ENCODE measurements at places on chromosomes 11 and 22. TPM values are rescaled to one million over a fixed set of nuclear protein-coding genes. Genes with fewer than 3 reads are reported as not detected.

- DNase-seq, result no peak
- H3K4me3 ChIP-seq, result no peak overlapping the region
- H3K27ac ChIP-seq, result no peak overlapping the region
- peaks cover 2% of the 10 kb centered on the region for H3K4me1 ChIP-seq
Observed at GRCh38 chr11:46427364-46427763, 35.8 kb upstream of the CHRM4 start.

- H3K36me3 ChIP-seq, result no peaks in the 10 kb centered on the region
- no peaks in the 10 kb centered on the region for H3K4me1 ChIP-seq
- no peak overlapping the region for H3K27ac ChIP-seq
- peaks cover 26% of the 10 kb centered on the region for H3K27me3 ChIP-seq
Observed at GRCh38 chr11:93972790-93973189, 48.4 kb upstream of the HEPHL1 start.

The APOL5 gene
- not detected for total RNA-seq

DNA sequence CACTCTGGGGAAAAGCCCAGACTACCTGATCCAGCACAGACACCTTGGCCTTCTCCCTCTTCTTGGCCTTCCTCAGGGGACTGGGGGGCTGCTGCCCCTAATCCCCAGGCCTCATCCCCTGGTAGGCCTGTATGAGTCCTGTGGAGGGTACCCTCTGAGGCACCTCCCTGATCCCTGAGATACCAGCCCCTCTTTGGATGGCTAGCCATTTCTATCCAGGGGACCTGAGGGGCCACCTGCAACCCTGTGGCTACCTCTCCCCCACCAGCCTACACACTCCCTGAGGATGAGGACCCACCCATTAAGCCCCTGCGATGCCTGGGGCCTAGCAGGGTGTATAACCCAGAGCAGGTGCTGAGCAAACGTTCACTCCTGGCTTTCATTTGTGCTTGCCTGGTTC is 54.6 kb downstream of the HIRA start:
- no peaks in the 10 kb centered on the region for H3K27me3 ChIP-seq
- peaks cover 2% of the 10 kb centered on the region for H3K4me1 ChIP-seq
- DNase-seq, result no peak
